ENCODE measurements at places on chromosomes 1 and 21.

DNA sequence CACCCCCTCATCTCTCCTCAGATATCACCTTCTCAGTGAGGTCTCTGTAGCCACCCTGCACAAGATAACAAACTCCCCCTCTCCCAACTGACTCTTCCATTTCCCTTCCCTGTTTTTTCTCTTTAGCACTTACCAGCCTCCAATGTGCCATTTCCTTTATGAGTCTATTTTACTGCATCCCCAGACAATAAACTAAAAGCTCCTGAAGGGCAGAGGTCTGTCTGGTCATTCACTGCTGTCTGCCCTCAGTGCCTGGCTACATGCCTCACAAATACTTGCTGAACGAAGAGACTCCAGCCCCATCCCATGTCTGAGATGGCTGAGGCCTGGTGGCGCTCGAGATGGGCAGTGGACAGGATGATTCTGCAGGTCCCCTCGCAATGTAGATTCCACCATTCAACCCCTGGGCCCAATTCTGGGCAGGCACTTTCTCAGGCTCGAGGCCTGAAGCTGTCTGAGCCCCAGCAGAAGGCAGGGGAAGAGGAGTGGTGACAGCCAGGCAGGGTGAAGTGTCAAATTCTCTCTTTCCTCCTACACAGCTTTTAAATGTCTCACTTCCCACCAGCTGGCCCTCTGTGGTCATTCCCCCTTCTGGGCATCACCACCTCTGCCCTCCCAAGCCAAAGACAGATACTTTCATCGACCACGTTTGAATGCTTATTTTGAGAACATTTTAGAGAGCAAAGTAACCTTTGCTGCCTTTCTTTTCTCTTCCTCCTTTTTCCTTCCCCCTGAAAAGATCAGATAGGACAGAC is 6.6 kb downstream of the LRRN2 start:
- DNase-seq = no peak

- no peak for DNase-seq
Measured at GRCh38 chr1:165738794-165739193, 29.9 kb downstream of the TMCO1 start.

GRCh38 chr1:25031966-25032667 is 102.0 kb upstream of the RUNX3 start:
- peak; percentile 82 for DNase-seq

GRCh38 chr1:202577381-202577780 is 132.9 kb downstream of the SYT2 start:
- no peak for DNase-seq

DNA sequence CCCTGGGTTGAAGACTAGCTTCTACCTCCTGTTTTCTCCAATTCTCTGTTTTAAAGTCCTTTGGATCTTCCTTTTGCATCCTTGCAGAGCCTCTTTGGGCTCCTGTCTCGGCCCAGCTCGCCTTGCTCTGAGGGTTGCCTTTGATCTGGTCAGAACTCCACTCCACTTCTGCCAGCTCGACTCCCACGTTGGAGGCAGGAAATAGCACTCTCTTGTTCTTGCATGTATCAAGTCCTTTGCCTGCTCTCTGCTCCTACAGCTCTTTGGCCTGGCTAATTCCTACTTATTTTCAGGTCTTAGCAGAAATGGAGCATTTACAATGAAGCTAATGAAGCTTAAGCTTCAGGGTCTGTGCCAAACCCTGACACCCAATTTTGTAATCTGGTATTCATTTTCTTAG is 21.1 kb upstream of the B3GALNT2 start:
- DNase-seq = no peak

GRCh38 chr21:26809745-26810144 is 35.5 kb downstream of the ADAMTS1 start:
- no peak for DNase-seq

GRCh38 chr1:161177936-161178244 is 583 bp upstream of the B4GALT3 start:
- no peak for DNase-seq

DNA sequence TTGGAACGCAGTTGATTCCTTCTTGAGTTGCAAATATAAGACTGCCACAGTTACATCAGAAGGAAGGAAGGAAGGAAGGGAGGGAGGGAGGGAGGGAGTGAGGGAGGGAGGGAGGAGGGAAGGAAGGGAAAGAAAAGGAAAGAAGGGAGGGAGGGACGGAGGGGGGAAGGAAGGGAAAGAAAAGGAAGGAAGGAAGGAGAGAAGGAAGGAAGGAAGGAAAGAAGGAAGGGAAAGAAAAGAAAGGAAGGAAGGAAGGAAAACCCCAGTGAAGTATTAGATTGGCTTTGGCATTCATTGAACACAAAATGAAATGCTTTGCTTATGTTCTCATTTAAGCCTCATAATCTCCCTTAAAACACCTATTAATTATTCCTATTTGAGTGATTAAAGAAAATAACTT is 6.4 kb upstream of the WDR47 start:
- no peak for DNase-seq

- no peak for DNase-seq
Measured at GRCh38 chr21:14688412-14688811, 142.3 kb upstream of the SAMSN1 start.

- DNase-seq = no peak
Measured at GRCh38 chr1:33338440-33339211, 17.7 kb upstream of the A3GALT2 start.

Data from activated CD8-positive, alpha-beta memory T cell treated with anti-CD3 and anti-CD28 coated beads for 24 hours (primary cell).